ENCODE measurements at places on chromosomes 13 and 19. TPM values are rescaled to one million over a fixed set of nuclear protein-coding genes. Genes with fewer than 3 reads are reported as not detected.

- no peak for DNase-seq
- no peak overlapping the region for H3K4me3 ChIP-seq
- peaks cover 5% of the 10 kb centered on the region for H3K4me1 ChIP-seq
- H3K27me3 ChIP-seq, result peaks cover 12% of the 10 kb centered on the region
- no peak overlapping the region for H3K27ac ChIP-seq
Observed at GRCh38 chr13:102584434-102584833, 12.4 kb upstream of the TPP2 start.

GRCh38 chr19:51439021-51439465, 19.2 kb downstream of the SIGLEC8 start:
- peak; percentile 15 for DNase-seq
- H3K36me3 ChIP-seq, result no peaks in the 10 kb centered on the region
- H3K27me3 ChIP-seq, result peaks cover 25% of the 10 kb centered on the region
- H3K4me3 ChIP-seq, result no peak overlapping the region

FAM124A gene
- total RNA-seq, result not detected

DNA sequence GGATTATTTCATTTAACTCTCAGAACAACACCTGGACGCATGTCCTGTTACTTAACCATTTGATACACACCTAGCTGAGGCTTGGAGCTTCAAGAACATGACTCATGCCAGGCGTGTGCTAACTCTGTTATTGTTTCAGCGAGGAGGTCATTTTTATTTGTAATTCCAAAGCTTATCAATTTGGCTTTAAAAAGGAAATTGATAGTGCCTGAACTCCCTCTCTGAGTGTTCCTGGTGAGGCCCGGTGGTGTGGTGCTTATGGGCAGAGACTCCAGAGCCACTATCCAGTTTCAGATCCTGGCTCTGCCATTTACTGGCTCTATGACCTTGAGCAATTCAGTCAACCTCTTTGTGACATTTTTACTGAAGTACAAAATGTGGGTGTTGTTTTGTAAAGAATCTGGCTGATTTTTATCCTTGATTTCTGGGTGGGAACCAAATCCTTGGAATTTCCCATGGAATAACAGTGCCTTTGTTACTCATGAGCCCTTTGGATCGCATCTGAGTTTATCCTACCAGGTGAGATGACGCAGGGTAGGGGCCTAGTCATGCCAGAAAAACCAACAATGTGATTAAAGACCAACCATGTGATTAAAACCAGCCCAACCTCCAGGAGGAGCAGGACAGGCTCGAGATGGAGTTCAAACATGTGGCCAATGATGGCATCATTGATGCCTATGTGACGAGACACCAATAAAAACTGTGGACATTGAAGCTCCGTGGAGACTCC, 198.8 kb downstream of the MYO16 start:
- DNase-seq, result no peak
- peaks cover under 1% of the 10 kb centered on the region for H3K4me1 ChIP-seq
- no peak overlapping the region for H3K4me3 ChIP-seq
- H3K36me3 ChIP-seq, result 0 out of 2 replicates have a peak, but pooled peaks cover 5% of the 10 kb centered on the region

DNA sequence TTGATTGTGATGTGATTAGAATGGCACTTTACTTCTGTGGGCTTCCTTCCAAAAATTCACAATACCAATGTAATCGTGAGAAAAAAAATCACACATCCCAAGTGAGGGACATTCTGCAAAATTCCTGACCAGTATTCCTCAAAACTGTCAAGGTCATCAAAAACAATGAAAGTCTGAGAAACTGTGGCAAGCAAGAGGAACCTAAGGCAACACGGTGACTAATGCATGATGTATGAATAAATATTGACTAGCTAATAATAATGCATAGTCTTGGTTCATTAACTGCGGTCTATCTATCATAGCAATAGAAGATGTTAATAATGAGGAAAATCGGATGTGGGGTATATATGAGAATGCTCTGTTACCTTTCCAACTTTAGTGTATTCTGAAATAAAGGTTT, 159.0 kb downstream of the RFC3 start:
- no peaks in the 10 kb centered on the region for H3K27me3 ChIP-seq
- no peaks in the 10 kb centered on the region for H3K36me3 ChIP-seq
- DNase-seq, result no peak
- no peak overlapping the region for H3K27ac ChIP-seq
- H3K4me1 ChIP-seq, result no peaks in the 10 kb centered on the region
- H3K4me3 ChIP-seq, result no peak overlapping the region
